ENCODE measurements at places on chromosomes 11 and 22.

- no peak for DNase-seq
Observed at GRCh38 chr11:131064373-131064991, 148.2 kb upstream of the SNX19 start.

DNA sequence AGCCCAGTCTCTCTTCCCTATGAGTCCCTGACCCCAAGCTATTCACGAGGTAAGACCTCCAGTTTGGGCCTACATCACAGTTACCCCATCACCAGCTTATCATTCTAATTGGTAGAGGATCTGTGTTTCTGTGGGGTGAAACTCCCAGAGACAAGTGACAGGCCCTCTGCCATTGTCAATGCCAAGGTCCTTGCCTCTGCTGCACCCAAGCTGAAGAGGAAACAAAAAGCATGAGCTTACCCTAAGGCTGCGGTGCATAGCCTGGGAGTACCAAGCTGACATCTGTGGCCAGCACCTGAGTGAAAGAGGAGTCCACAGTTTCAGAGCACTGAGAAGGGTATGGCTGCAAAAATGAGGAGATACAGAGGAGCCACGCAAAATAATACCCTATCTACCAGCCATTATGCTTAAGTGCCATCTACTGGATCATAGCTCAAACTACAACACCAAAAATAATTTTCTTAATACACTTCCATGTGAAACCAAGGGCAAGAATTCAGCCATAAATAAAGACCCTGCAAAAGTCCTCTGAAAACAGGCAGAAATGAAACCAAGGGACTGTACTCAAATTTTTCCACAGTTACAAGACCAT, 62.3 kb upstream of the ANO5 start:
- DNase-seq, result no peak

DNA sequence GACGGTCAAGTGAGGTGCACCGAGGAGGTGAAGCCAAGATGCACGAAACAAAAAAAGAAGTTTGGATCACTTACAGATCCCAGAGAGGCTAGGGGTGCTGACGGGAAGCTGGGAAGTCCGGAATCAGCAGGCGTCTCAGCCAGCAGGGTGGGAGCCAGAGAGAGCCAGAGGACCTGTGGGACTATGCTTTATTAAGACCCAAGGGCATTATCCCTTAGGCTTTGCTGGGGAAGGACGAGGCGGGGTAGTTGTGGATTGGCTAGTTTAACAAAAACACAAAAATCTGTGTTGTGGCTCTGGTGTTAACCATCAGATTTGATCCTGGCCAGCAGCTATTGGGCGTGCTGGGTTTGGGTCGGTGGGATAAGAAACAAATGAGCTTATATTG, 427.1 kb downstream of the DYNC2H1 start:
- no peak for DNase-seq

DNA sequence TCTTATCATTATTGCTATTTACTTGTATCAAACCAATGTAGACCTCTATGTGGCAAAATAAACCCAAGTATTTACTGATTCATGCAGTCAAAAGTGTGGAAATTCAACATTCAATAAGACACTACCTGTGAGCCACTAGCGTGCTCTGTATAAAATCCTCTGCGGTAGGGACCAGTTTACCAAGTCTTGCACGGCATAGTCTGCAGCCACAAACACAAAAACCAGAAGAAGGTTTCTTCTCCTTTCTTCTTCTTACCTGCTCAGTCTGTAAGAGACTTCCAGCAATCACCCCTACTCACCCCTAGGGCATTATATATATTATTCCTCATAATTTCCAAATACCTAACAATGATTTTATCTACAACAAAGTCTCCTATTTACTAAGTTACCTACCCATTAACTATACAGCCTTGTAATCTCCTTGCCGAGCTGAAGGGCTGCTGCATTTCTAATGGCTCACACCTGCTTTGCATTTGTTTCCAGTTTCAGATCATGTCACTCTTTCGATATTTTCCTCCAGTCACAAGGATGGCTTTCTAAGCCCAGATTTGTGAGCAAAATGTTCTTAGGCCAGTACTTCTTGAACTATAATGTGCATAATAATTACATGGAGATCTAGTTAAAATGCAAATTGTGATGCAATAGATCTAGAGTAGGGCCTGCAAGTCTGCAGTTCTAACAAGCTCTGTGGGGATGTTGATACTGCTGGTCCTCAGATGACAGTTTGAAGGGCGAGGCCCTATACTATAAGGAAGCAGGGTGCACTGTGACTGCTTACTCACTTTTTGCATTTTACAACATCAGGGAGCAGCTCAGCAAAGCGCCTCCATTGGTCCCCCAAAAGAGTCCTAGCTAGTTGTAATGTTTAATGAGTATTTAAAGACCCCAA, 191.9 kb upstream of the DDI1 start:
- DNase-seq, result no peak

- no peak for DNase-seq
Observed at GRCh38 chr11:77448269-77448668, 25.6 kb downstream of the PAK1 start.

GRCh38 chr11:61826930-61827570, 1.1 kb upstream of the FADS2 start:
- peak; percentile 3 for DNase-seq

DNA sequence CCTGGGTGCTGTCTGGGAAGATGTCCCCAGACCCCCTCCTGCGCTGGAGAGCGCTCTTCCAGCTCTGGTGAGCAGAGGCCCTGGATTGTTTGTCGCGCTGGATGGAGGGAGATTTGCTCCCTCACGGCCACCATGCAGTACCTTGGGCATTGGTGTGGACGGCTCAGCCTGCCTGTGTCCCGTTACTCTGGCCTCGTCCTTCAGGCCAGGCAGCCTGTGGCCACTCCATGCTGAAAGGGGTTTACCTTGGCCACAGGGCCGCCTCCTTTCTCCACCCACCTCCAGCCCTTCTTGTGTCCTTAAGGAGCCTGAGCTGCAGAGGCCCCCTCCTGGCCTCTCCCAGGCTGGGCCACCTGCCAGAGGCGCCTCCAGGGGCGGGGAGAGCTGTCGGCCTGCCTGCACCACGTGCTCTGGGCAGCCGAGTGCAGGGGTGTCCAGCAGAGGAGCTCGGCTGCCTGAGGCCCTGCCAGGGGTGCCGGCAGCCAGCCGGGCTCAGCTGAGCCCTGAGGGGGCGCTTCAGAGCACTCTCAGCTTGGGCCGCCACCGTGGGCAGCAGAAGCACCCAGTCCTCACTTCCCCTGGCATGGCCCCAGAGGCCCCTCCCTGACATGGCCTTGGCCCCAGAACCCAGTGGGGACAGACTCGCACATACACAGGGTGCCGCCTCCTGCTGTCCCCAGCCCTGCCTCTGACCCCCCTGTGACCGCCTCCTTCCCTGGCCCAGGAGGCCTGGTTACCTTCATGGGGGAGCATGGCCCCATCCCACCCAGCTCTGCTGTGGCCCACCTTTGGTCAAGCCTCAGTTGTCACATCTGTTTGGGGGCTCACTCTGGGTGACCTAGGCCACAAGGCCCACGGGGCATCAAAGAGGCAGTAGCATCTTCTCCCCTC, 3.4 kb downstream of the CCND1 start:
- no peak for DNase-seq

- DNase-seq, result no peak
Observed at GRCh38 chr11:96259134-96259830, 83.7 kb downstream of the MAML2 start.
